ENCODE measurements at places on chromosomes 2 and 18. TPM values are rescaled to one million over a fixed set of nuclear protein-coding genes. Genes with fewer than 3 reads are reported as not detected.
A peak's percentile ranks its signal among the peaks of the same experiment; 100 is the strongest.

GRCh38 chr2:204984518-204984917 lies 439.2 kb downstream of the PARD3B start:
- no peak for DNase-seq
- no peak overlapping the region for H3K27ac ChIP-seq
- no peaks in the 10 kb centered on the region for H3K27me3 ChIP-seq
- peaks cover 6% of the 10 kb centered on the region for H3K4me1 ChIP-seq
- H3K36me3 ChIP-seq, result peaks cover 2% of the 10 kb centered on the region
- H3K4me3 ChIP-seq, result no peak overlapping the region

The CKAP2L gene
- 45.5 TPM for total RNA-seq

GRCh38 chr18:31609886-31610285 lies 18.2 kb downstream of the TTR start:
- H3K36me3 ChIP-seq, result no peaks in the 10 kb centered on the region
- H3K4me3 ChIP-seq, result no peak overlapping the region
- DNase-seq, result no peak
- H3K4me1 ChIP-seq, result no peaks in the 10 kb centered on the region
- H3K27me3 ChIP-seq, result peaks cover 23% of the 10 kb centered on the region
- H3K27ac ChIP-seq, result no peak overlapping the region

GRCh38 chr18:36496022-36496421 lies 198.5 kb downstream of the FHOD3 start:
- H3K27ac ChIP-seq, result no peak overlapping the region
- H3K4me3 ChIP-seq, result no peak overlapping the region
- H3K27me3 ChIP-seq, result no peaks in the 10 kb centered on the region
- H3K4me1 ChIP-seq, result no peaks in the 10 kb centered on the region

The CCDC102B gene
- total RNA-seq, result 4.3 TPM

The CYBRD1 gene
- 1.1 TPM for total RNA-seq

- H3K27me3 ChIP-seq, result no peaks in the 10 kb centered on the region
- no peaks in the 10 kb centered on the region for H3K36me3 ChIP-seq
- no peak for DNase-seq
- H3K4me1 ChIP-seq, result no peaks in the 10 kb centered on the region
These were observed 49.4 kb downstream of the TGOLN2 start for GRCh38 chr2:85278361-85278760.

GRCh38 chr2:205849136-205849535 lies 166.8 kb downstream of the NRP2 start:
- no peaks in the 10 kb centered on the region for H3K4me1 ChIP-seq
- peaks cover 56% of the 10 kb centered on the region for H3K27me3 ChIP-seq
- no peaks in the 10 kb centered on the region for H3K36me3 ChIP-seq
- H3K27ac ChIP-seq, result no peak overlapping the region
- no peak overlapping the region for H3K4me3 ChIP-seq
- no peak for DNase-seq

DNA sequence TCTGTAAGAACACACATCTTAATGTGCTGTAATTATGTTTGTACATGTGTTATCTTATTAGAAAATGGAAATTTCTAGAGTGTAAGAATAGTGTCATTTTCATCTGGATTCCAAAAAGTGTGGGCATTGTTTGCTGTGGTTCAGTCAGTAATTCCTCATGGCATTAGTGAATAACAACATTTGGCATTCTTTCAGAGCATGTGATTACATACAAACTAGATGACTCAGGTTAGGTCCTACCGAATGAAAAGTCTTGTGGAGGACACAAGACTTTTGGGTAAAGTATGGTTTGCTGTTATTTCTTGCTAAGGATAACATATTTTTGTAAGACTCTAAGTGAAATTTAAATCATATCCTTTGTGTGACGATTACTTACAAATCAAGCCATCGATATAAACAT lies 593.1 kb upstream of the NRXN1 start:
- H3K27me3 ChIP-seq, result no peaks in the 10 kb centered on the region
- no peak overlapping the region for H3K27ac ChIP-seq
- H3K36me3 ChIP-seq, result no peaks in the 10 kb centered on the region
- H3K4me3 ChIP-seq, result no peak overlapping the region

The PROKR1 gene
- not detected for total RNA-seq

GRCh38 chr2:224952936-224953657 lies 89.2 kb downstream of the DOCK10 start:
- H3K4me1 ChIP-seq, result peaks cover 95% of the 10 kb centered on the region
- peaks cover 2% of the 10 kb centered on the region for H3K36me3 ChIP-seq
- no peaks in the 10 kb centered on the region for H3K27me3 ChIP-seq
- H3K4me3 ChIP-seq, result peak overlapping the region; percentile 91

The LIPG gene
- total RNA-seq, result 0.12 TPM

The POTEJ gene
- not detected for total RNA-seq

- H3K36me3 ChIP-seq, result peaks cover 1% of the 10 kb centered on the region
- no peak overlapping the region for H3K27ac ChIP-seq
- H3K27me3 ChIP-seq, result no peaks in the 10 kb centered on the region
- H3K4me3 ChIP-seq, result no peak overlapping the region
These were observed 146.0 kb downstream of the RHBDD1 start for GRCh38 chr2:226981791-226982326.

DNA sequence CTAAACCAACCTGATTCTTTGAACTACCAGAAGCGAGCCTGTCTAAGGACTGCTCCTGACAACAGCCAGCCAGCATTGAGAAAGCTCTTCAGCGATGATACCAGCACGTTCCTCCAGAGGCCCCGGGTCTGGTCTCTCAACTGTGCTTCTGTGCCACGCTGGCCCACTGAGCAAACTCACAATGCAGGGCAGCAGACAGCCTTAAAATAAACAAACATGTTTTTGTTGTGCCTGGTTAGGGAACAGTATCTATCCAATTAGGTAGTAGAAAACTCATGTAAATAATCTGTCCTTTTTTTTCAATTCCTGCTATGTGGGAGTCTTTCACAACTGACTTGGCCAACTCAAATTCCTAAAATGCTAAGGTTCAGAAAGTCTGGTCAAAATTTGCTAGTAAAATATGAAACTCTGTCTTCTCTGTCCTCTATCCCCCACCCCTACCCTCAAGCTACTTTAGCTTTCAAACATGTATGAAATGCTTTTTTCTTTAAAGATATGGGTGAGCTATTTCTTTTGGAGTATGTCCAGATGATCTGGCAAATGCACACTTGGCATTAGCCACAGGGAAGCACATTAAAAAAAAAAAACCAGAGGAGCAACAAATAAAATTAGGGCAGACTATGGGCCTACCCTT lies 21.4 kb upstream of the EML4 start:
- peaks cover 6% of the 10 kb centered on the region for H3K36me3 ChIP-seq
- H3K4me1 ChIP-seq, result peaks cover 38% of the 10 kb centered on the region
- no peak overlapping the region for H3K27ac ChIP-seq

GRCh38 chr2:6828299-6828584 lies 37.5 kb downstream of the CMPK2 start:
- no peak for DNase-seq
- no peaks in the 10 kb centered on the region for H3K27me3 ChIP-seq
- H3K4me1 ChIP-seq, result peaks cover 16% of the 10 kb centered on the region
- no peak overlapping the region for H3K4me3 ChIP-seq

- DNase-seq, result no peak
- H3K4me1 ChIP-seq, result peaks cover 34% of the 10 kb centered on the region
- H3K27me3 ChIP-seq, result peaks cover 12% of the 10 kb centered on the region
- peak overlapping the region; percentile 45 for H3K4me3 ChIP-seq
- peak overlapping the region; percentile 25 for H3K27ac ChIP-seq
These were observed 291.5 kb upstream of the CCDC68 start for GRCh38 chr18:55250768-55251173.

GRCh38 chr18:78611869-78612268 lies 367.7 kb upstream of the SALL3 start:
- no peak overlapping the region for H3K4me3 ChIP-seq
- H3K4me1 ChIP-seq, result no peaks in the 10 kb centered on the region
- DNase-seq, result no peak

The TMEM37 gene
- not detected for total RNA-seq

The FBXO36 gene
- 2.1 TPM for total RNA-seq

The SIGLEC15 gene
- total RNA-seq, result not detected

DNA sequence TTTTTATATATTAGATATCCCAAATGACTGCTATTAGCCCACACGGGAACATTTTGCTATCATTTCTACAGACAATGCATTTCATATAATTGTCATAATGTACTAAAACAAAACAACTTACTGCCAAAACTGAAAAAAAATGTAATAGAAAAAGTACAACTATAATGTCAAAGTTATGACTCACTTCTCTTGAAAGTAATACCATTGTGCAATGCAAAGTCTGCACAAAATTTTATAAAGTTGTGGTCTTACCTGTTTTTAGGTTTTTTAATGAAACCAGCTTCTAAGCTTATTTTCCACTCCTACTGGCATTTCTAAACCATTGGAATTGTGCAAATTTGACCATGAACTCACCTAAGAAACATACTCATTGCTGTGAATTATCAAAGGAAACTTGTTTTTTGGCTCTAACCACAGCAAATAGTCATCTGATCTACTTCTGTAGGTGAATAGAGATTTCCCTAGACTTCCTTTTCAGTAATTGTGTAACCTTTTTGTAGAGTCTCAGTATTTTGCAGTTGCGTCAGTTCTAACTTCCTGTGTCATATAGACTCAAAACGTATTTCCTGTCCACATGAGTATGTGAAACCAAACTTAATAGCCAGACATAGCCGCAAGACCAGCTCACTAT lies 31.9 kb upstream of the TFPI start:
- H3K36me3 ChIP-seq, result peaks cover 2% of the 10 kb centered on the region
- H3K27ac ChIP-seq, result peak overlapping the region; percentile 83
- peak; percentile 21 for DNase-seq
- peaks cover 38% of the 10 kb centered on the region for H3K4me1 ChIP-seq
- peaks cover 7% of the 10 kb centered on the region for H3K27me3 ChIP-seq

The KHK gene
- 11.9 TPM for total RNA-seq
